ENCODE measurements at places on chromosomes 16 and 17.

- no peak for DNase-seq
Observed at GRCh38 chr16:89482817-89483205, 7.5 kb downstream of the ANKRD11 start.

DNA sequence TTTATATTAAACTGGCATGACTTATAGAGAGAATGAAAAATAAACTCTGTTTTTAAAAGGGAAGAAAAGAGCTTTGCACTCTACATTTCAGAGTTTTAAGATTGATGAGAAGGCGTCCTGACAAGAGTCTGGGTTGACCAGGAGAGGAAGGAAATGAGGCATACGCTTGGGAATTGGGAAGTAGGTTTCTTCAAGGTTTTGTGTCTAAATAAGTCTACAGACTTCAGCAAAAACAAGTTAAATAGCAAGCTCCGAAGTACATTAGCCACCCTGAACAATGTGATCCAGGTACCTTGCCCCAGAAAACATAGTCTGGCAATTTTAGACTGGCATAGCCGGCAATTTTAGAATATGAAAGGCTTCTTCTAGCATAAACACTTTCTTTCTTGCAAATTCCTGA is 28.5 kb upstream of the CCDC182 start:
- peak; percentile 18 for DNase-seq

DNA sequence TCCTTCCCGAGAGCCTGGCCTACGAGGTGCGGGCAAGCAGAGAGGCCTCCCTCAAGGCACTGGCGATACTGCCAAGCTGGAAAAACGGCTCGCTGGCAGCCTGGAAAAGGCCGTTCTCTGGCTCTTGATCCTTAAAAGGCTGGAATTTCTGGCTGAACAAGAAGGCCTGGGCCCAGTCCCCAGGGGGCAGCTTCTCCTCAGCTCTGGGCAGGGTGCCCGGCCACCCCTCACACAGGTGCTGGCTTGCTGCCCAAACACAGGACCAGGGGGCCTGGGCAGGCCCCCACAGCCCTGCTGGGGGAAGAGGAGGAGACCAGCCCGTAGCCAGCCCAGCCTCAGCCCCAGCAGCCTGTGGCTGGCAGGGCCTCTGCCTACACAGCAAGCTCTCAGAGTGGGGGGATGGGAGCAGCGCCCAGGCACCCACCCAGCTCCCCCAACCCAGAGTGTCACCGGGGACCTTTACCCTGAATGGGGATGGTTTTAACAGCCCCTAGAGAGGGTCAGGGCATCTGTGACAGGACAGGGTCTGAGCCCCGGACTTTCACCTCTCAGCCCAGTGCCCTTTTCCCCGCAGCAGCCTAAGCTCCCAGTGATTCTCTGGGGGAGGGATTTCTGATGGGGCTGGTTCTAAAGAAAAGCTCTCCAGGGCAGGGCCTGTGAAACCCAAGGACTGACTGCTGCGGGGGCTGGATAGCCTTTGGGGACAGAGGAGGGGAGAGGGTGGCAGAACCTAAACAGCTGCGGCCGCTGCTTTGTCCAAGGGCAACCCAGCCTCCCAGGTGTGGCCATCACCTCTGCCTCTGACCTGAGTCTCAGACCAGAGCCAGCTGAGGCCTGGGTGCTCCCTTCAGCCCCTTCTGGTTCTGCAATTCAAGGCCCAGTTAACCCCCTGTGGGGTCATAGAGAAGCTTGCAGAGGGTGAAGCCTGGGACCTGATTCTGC is 38.6 kb upstream of the TOB1 start:
- peak; percentile 23 for DNase-seq

DNA sequence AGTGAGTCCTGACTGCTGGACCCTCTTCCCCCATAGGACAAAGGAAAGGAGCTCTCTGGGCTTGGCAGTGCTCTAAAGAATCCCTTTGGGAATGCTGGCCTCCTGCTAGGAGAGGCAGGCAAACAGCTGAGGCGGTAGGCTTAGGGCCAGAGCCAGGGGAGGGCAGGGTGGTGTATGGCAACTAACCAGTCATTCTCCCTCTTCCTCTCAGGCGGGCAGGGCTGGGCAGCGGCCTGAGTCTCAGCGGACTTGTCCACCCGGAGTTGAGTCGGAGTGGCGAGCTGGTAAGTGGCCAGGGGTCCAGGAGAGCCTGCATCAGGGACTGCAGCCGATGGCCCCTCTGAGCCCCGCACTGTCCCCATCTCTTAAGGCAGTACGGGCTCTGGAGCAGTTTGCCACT is 4.4 kb downstream of the ACADVL start:
- DNase-seq, result no peak

GRCh38 chr16:13307851-13308250 is 406.5 kb downstream of the SHISA9 start:
- no peak for DNase-seq

DNA sequence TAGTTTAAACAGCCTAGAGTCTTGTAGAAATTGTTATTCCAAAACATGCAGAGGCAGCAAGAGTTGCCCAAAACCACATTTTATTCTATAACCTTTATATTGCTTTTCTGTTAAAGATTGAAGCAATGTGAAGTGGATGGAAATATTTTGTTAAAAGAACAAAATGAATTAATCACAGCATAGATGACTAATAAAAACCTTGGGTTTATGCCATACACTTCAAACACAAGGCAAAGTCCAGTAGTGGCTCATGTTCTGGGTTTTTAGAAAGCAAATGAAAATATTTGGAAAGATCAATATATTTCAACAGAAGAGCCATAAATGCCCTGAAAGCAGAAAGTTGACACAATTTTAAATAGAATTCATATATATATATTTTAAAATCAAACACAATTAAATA is 36.7 kb upstream of the ULK2 start:
- DNase-seq, result no peak

DNA sequence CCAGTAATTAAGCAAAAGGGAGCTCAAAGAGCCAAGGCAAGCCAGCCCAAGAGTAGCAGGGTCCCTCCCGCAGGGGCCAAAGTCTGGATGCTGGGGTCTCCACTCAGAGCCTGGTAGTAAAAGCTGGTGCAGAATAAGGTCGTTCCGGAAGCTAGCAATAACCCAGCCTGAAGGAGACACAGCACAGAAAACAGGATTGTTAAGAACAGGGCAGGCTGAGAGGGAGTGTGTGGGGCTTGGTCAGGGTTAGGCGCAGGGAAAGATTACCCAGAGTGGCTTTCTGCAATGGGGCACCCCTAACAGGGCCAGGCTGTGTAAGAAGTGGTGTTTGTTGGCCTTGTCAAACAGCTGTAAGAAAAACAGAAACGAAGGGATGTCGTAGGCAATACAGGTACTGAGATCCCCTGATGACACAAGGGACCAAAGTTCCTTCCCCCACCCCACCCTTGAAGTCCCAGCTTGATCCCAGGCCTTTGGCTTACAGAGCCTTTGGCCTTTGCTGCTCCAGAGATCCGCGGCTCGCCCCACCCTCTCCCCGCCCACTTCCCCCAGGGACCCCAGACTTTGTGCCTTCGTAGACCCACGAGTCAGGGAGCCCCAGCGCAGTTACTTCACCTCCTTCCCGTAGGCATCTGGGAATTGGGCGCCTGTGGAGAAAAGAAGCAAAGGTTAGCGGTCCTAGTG is 712 bp downstream of the TMEM256 start:
- DNase-seq, result no peak

GRCh38 chr16:1630450-1631213 is 18.5 kb downstream of the CRAMP1 start:
- DNase-seq, result no peak
